Activated CD8-positive, alpha-beta memory T cell treated with anti-CD3 and anti-CD28 coated beads for 36 hours (primary cell): ENCODE measurements at places on chromosomes 2 and 18. TPM values are rescaled to one million over a fixed set of nuclear protein-coding genes. Genes with fewer than 3 reads are reported as not detected.

C2orf72 gene
- total RNA-seq, result 0.50 TPM

PID1 gene
- not detected for total RNA-seq

TSPYL6 gene
- not detected for total RNA-seq

ZEB2 gene
- total RNA-seq, result 35.0 TPM

SRD5A2 gene
- total RNA-seq, result 0.04 TPM

SLC30A3 gene
- total RNA-seq, result 0.59 TPM

SCG2 gene
- total RNA-seq, result not detected

RETREG2 gene
- 69.1 TPM for total RNA-seq

PROKR1 gene
- 0.13 TPM for total RNA-seq

ANKRD62 gene
- total RNA-seq, result not detected

RAB27B gene
- total RNA-seq, result 0.42 TPM

EVA1A gene
- total RNA-seq, result not detected
